ENCODE measurements at places on chromosomes 3 and 15.

- no peak for DNase-seq
These were observed 28.6 kb downstream of the SOX14 start for GRCh38 chr3:137792626-137793271.

- no peak for DNase-seq
These were observed 14.5 kb upstream of the EHHADH start for GRCh38 chr3:185268194-185268962.

- DNase-seq, result no peak
These were observed 33.6 kb downstream of the MCTP2 start for GRCh38 chr15:94265009-94265408.

DNA sequence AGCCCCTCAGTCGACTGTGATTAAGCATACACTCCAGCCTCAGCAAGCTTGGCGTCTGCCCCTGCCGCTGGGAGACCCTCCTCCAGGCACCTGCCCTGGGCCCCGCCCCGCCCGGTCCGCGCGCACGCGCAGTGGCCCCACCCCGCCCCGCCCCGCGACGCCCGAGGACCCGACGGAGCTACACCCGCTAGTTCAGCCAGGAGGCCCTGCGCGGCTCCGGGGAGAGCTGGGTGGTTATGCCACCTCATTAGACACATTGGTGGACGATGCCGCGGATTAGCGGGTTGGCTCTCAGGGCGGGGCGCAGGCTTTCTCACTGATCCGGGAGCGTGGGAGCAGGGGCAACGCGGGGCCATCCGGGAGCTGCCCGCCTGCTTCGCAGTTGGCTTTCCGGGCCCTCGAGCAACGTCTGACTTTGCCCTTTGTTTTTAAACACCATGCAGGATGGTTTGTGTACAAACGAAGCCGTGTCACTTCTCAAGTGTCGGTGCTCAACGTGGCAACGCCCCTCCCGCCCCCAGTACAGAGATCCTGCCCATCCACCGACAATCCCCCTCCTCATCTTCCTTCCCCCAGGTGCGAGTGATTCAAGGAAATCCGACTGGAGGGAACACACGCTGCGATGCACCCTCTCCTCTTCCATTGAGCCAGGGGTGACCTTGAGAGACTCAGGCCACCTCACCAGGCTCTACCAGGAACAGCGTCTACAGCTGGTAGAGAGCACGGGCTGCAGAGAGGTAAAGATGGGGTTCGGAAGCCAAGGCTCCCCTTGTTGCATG, 109.3 kb downstream of the SHQ1 start:
- no peak for DNase-seq

DNA sequence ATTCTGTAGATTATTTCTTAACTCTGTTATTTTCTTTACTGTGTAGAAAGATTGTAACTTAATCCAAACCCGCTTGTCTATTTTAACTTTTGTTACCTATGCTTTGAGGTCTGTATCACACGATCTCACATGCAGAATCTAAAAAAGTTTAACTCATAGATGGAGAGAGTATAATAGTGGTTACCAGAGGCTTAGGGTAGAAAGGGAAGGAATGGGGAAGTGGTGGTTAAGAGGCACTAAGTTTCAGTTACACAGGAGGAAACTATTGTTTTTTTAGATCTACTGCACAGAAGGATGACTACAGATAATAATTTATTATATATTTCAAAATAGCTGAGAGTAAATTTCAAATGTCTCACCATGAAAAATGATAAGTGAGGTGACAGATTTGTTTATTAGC, 515.2 kb downstream of the RSL24D1 start:
- no peak for DNase-seq

DNA sequence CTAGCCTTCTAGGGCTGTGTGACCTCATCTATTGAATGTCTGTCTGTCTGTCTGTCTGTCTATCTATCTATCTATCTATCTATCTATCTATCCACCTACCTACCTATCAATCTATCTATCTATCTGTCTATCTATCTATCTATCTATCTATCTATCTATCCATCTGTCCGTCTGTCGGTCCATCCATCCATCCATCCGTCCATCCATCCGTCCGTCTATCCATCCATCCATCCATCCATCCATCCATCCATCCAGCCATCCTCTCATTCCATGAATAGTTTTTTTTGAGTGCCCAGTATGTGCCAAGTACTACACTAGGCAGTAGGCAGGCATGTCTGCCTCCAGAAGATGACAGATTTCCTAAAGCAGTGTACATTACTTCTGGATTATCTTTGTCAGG, 122.5 kb downstream of the FOXB1 start:
- no peak for DNase-seq

- DNase-seq, result no peak
These were observed 27.3 kb downstream of the BCL2L10 start for GRCh38 chr15:52085299-52085698.

- DNase-seq, result no peak
These were observed 9.9 kb downstream of the CEP152 start for GRCh38 chr15:48800811-48801455.

DNA sequence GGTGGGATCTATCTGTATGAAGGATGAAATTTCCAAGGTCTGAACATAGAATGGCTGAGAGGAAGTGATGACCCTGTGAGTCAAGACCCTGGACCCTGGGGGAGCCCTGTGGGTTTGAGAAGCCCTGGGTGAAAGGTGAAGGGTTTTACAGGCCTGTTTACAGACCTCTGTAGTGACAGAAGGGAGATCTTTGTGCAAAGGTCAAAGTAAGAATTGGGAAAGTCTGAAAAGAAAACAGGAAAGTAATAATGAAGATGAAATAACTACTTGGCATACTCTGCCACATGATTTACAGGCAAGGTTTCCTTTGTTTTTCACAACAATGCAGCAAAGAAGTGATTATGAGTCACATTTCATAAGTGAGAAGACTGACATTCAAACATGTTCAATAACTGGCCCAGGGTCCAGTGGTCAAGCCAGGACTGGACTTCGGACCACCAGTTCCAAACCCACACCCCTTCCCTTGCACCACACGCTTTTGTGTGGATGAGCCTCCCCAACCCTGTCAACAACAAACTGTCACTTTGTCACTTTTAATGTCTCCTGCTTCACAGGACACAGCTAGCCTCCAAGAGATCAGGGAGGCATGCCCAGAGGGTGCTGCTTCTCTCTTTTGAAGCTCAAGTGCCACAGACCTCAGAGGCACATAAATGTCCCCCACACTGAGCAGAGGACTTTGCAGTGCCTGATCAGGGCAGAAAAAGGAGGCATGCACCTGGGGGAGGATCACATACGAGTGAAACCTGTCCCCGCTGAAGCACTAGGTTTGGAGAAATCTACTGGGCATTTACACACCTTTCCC, 21.5 kb downstream of the CD86 start:
- no peak for DNase-seq

DNA sequence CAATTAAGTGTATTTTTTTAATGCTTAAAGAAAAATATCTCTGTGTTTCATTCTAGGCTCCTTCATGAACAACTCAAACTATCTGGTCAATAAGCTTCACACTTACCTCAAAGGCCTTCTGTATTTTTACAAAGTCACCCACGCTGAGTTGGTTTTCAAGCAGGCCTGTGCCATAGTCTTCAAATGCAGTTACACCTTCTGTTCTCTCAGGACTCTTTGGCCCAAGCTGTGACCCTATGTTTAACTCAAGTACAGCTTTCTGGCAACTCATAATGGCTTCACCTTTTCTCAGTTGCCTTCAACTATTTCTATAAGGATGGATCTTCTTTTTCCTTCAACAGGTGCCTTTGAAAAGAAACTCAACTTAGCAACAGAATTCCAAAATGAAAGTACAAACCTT, 587 bp downstream of the WDR49 start:
- no peak for DNase-seq

- no peak for DNase-seq
These were observed 3.9 kb downstream of the MST1R start for GRCh38 chr3:49899815-49900214.

DNA sequence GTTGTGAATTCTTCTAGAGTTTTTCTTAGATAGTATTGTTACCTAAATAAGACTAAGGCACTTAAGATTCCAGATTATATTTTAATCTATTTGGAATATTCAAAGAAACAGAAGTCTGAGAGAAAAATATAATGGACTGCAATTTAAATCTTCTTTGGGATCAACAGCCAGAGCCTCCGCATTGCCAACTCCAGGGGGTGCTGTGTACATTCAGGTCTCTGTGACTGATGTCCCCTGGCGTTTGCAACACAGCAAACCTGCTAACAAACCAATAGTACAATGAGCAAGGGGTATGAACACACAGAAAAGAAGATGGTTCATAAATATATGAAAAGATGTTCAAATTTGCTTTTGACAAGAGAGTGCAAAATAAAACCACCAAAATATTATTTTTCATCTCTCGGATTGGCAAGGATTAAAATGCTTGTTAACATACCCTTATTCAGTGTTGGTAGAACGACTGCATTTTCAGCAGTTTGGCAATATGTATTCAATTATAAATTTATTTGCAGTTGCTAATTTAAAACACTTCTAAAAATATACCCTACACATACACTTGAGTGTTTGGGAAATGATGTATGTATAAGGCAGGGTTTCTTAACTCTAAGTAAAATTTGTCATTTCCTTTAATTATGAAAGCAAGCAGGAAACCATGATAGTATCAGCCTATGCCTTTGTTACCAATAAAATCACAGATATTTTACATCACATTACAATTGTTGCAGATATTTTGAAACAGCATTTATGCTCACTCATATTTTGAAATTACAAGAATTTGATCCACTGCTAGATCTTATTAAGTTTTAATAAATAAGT, 16.1 kb upstream of the TM4SF1 start:
- DNase-seq, result no peak

GRCh38 chr15:62853114-62853840, 189.3 kb upstream of the TPM1 start:
- DNase-seq, result no peak

DNA sequence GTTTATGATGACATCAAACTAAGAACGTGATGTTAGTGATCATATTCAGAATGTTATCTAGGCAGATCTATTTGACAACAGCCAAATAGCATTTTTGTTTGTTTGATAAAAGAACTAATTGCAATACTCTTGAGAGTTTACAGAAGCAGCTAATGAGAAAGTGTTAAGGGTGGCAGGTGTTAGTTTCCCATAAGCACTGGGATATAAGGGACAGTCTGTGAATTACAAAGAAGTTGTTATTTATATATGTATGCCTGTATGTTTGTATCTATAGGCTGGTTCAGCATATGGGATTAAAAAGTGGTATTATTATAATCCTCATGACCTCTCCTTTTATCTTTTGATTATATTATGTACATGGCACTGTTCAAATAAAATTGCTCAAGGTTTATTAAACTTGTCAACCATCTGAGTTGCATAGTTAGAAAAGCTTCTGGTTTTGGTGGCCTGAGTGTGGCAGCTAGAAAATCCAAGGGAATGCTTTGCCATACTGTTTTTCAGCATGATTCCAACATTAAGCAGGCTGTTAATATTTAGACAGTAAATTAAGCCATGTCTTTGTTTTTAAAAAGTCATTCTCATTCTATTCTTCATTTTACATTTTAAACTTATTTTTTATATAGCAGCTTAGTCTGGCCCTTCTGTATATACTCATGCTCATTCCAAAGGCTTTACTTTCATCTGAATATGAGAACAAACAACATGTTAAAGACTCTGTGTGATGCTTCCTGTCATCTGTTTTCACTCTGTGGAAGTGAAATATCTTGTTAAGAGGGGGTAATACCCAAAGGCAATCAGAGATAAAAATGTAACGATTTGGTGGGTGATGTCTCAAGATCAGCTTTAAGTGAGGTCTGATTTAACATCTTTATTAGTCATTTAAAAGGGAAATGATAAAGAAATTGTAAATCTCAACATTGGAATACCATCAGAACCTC, 13.1 kb downstream of the ROBO2 start:
- DNase-seq, result no peak

DNA sequence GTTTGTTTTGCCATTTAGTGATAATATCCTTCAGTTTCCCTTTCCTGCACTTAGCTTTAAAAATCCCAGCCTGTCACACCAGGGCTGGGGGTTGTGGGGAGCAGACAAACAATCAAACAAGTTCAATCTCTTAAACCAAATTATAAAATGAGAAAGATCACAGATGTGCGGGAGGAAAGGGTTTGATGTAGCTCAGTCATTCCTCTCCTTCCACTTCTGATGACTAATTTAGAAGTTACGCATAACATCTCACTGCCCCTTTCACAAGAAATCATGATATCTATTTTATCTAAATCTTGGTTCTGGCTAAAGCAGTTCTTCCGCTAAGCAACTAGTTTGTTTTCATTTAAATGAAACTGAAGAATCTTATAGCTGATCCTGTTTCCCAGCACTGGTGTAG, 34.1 kb upstream of the ATG7 start:
- peak; percentile 88 for DNase-seq

- no peak for DNase-seq
These were observed at the start of gene RAB6B for GRCh38 chr3:133895208-133896001. Gene RAB6B, minus strand, starts transcription at chr3:133895882. Its CDS starts 416 bp downstream, at chr3:133895466.

DNA sequence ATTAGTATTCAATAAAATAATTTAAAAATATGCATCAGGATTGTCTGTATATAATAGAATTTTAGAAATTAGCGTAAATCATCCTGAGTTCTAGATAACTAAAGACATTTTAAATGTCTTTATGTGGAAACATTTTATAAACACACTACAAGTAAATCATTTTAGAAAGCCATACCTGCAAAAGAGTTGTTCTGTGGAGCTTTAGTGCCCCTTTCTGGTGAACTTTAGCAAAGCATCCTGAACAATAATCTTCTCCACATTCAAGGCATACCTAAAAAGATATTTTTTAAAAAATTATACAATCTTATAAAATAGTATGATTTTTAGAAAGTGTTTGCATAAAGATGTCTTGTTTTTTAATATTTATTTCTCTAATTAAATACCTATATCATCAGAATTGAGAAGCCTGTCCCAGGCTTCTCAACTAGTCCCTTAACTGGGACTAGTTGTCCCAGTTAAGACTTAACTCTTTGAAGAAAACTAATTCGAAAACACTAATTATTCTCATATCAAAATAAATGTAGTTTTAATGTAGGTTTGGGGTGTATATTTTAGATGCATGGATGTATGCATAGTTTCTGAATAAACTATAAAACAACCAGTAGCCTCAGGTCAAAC, 29.7 kb downstream of the ZBBX start:
- no peak for DNase-seq
